Stimulated activated CD4-positive, alpha-beta T cell treated with anti-CD3 and anti-CD28 coated beads, Interleukin-1b, Interleukin-23, amount 100 ng/mL, for 1 hour (primary cell): ENCODE measurements at places on chromosomes 4 and X.

GRCh38 chr4:129335818-129336217 is 239.9 kb downstream of the C4orf33 start:
- no peak for DNase-seq

DNA sequence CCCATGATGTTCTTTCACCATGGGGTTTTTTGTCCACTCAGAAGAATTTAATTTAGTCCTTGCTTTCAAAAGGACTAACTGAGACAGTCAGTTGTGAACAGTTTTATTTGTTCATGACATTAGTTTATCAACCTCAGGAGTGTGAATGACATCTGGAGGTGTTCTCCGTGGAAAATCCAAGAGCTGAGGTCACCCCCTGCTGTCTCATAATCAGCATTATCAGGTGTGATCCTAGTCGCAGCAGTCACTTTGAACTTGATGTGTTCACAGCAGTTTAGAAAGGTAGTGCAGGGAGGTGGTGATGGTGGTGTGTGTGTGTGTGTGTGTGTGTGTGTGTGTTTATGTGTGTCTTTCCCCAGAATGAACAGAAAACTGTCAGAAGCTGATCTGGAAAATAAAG is 1760.8 kb upstream of the PCDH10 start:
- no peak for DNase-seq

DNA sequence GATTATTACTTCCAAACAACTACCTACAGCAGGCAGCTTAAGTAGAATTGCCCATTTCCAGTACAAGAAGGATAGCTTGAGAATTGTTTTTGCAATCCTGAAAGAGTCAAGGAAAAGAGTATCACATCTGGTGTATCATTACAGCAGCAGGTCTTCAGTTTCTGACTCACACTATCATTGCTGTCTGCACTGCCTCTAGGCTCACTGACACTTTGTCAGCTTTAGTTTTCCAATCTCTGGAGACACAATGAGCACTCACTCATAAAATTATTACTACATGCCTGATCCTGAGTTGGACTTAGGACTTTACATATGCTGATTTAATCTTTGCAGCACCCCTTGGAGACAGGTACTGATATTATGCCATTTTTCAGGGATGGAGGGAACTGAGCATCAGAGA is 244.6 kb upstream of the BOD1L1 start:
- no peak for DNase-seq

GRCh38 chr4:2068566-2068965 is 9.4 kb downstream of the NAT8L start:
- no peak for DNase-seq

- DNase-seq, result no peak
Measured at GRCh38 chrX:39174772-39175417, 373.6 kb downstream of the MID1IP1 start.

DNA sequence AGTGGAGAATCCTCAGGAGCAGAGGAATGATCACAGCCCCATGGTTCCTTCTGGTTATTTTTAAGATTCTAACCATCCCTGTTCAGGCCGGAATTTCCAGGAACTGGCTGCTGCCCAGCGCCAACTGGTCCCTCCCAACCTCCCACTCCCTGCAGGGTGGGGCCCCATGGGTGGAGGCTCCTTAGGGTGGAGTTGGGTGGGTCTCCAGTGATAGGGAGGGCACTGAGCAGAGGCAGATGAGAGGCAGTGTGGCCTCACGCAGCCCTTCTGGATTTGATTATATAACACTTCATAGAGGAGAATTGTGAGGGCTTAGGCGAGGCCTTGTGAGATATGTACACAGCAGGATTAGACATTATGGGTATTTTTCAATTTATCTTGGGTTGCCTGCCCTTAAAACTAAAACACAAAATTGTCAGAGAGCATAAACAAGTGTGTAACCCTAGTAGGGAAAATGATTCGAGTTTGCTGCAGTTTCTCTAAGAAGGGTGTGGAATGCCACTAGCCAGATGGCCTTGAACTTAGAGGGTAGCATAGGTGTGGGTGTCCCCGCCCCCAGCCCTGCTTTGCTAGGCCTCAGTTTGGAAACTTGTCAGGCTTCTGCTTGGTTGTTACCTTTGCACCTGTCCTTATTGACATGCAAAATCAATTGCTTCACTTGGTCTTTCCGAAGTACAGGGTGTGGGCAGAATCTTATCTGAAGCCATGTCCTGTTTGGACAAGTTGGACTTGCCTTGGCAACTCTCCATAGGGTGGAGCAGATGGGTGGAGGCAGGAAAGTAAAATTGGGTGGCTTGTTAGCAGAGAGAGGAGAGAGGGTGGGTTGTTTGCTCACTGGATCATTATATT is 9.4 kb downstream of the KLF3 start:
- DNase-seq, result no peak
